ENCODE measurements at places on chromosomes 1 and 21.

- DNase-seq = no peak
Measured at GRCh38 chr1:31383967-31384366, 11.1 kb upstream of the FABP3 start.

DNA sequence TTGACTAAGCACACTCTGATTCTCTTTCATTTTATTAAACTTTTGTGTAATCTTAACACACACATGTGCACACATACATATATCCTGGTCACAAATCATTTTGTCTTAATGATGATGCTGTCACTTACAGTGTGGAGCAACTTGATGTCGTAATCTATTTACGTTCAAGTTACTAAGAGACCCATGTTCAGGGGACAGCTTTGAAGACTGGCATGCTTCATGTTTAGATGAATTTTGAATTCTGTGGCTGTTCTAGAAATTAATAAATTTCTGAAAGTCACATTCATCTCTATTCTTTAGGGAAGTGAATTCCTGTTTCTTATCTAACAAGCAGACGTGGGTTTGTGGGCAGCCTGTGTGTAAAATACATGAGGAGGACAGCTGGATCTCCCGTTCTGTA lies 1637.8 kb downstream of the PLA2G4A start:
- no peak for DNase-seq

- no peak for DNase-seq
Measured at GRCh38 chr21:46128933-46129571, 26.3 kb downstream of the FTCD start.

GRCh38 chr21:25375675-25376074 lies 231.6 kb downstream of the MRPL39 start:
- no peak for DNase-seq

GRCh38 chr1:234969581-234970400 lies 158.8 kb downstream of the TOMM20 start:
- peak; percentile 82 for DNase-seq

- no peak for DNase-seq
Measured at GRCh38 chr1:42723511-42723910, 16.5 kb downstream of the CLDN19 start.

GRCh38 chr1:12006167-12006921 lies 13.0 kb upstream of the MIIP start:
- no peak for DNase-seq

- peak; percentile 35 for DNase-seq
Measured at GRCh38 chr1:83761167-83762038, 237.5 kb downstream of the TTLL7 start.

DNA sequence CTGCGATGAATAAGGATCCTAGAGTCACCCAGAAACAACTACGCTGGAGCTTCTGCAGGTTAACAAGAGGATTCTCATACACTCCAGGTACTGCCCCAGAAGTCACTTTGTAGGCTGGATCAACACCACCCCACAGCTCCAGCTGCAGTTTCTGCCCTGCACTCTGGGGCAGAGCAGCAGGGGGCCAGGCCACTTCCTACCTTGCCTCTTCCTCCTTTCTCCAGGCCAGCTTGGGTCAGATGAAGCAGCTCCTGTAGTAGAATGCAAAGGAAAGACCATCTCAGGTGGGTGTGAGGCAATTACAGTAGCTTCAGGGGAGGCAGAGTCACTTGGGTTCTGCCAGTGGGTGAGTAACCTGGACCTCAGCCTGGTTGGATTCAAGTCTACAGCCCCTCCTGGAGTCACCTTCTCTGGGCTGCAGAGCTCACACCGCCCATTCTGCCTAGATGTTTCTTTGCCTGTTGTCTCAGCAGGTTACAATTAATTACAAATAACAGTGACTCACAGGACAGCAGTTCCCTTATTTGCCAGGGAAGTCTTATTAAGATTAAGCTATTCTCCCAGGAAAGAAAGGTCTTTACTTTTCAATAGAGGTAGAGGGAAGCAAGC lies 24.4 kb upstream of the BCAR3 start:
- DNase-seq = no peak

DNA sequence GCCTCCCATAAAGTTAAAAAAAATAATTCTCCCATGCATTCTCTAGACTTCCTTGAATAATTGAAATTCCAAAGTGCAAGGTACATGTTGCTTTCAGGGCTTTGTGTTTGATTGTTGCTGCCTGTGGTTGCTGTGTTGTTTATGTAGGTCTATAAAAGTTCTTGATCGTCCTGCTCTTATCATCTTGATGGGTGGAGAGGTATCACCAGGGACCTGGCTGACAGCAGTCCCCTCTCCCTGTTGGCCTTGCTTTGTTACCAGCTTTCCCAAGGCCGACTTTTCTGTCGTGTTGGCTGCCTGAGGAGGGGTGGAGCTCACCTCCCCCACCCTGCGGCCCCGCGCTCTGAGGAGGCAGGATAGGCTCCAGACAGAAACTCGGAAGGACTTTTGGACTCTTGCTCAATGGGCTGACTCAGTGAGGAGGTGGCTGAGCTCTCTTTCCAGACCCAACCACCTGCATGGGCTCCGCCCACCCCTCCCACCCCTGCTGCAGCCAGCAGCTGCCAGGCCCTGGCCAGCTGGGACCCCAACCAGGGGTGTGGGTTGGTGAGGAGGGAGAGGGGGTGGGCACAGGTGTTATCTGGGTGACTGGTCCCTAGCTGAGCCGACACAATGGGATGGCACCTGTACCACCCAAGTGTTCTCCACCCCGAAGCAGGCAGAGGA lies 2.0 kb downstream of the INAVA start:
- DNase-seq = no peak

DNA sequence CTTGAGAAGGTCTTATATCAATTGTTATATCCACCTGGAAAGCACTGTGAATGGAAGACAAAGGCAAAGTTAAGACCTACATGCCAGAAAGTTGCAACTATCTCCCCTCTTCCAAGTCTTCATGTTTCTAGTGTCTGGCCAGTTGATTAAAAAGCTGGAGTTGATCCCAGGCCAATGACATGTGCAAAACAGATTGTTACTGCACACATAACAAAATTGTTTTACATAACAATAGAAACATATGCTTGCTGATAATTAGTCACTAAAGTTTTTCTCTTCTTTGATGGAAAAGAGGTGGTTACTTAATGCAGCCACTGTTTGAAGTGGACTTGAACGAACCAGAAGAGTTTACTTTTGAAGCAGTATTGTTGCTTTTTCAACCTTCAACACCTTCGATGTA lies 158.2 kb downstream of the TGFBR3 start:
- peak; percentile 76 for DNase-seq

GRCh38 chr1:24714859-24715520 lies 30.3 kb upstream of the CLIC4 start:
- no peak for DNase-seq

DNA sequence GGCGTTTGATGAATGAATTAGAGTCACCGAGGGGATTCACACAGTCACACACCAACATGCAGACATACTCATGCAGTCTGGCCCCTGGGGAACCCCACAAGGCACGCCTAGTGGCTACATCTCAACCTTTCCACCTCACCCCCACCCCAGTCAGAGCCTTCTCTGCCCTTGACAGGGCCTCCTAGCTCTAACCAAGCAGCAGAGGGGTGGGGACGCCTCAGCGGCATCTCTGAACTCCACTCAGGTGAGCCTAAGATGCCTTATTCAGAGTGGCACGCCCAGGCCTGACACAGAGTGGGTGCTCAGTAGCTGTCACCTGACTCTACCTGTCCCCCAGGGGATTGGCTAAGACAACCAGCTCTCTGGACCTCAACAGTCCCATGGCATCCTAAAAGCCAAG lies 3.7 kb upstream of the SDC3 start:
- no peak for DNase-seq

- no peak for DNase-seq
Measured at GRCh38 chr1:22444856-22445255, 6.8 kb upstream of the ZBTB40 start.

- no peak for DNase-seq
Measured at GRCh38 chr1:180241716-180242544, 11.9 kb downstream of the LHX4 start.

GRCh38 chr1:245503548-245503947 lies 348.8 kb downstream of the KIF26B start:
- no peak for DNase-seq

- DNase-seq = no peak
Measured at GRCh38 chr21:34642211-34643075, 26.4 kb upstream of the CLIC6 start.

DNA sequence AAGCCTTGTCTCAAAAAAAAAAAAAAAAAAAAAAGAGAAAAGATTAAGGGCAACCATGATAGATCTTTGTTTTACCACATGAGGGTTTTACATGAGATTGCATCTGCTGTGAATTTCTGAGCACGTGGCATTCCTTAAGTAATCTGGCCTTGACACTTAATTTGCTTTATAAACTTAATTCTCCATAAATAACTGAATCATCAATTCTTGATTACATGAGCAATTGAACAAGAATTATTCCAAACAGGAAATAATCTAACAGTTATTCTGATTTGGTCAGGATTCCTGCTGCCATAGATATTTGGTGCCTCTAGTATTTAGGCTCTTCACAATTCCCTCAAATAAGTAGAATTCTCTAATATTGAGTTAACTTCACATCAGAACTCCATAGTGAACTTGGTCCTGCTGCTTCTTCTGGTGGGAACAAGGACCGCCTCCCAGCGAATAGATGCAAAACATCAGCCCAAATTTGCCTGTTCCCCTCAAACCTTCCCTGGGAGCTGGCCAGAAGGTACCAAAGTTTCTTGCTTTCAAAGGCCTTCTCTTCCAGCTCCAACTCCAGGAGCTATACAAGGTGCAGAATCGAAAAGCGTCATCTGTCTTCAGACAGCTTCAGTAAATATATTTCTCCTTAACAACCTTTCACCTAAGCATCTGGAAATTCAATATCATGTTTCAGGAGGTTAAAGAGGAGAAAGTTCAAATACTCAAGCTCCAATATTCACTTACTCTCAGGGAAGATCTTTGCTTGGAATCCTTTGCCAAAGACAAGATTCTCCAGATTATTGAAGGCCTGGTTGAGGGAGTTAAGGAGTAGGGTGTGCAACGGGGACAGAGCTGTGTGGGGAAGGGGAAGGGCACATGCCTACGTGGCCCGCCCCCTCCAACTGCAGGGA lies 1.0 kb downstream of the KRTCAP2 start:
- no peak for DNase-seq

- DNase-seq = no peak
Measured at GRCh38 chr1:183259924-183260323, 73.9 kb downstream of the LAMC2 start.

GRCh38 chr1:177586429-177586828 lies 383.4 kb downstream of the SEC16B start:
- DNase-seq = no peak

DNA sequence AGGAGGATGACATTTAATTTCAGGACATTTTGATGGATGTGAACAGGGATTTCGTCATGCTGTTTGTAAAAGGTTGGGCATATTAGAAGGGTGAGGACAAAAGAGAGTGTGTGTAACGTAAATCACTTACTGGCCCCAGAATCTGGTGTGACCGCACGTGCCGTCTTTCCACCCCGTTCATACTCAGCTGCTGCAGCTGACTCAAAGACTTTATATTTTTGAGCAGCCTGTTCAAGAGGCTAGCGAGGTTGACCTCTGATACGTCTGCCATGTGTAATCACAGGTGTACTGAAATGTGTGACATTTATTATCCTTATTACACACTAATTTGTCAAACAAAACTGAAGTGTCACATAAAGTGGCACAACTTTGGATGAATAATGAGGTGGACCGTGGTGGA lies 66.5 kb upstream of the ERRFI1 start:
- no peak for DNase-seq

- DNase-seq = no peak
Measured at GRCh38 chr1:173422456-173422976, 54.6 kb upstream of the PRDX6 start.

DNA sequence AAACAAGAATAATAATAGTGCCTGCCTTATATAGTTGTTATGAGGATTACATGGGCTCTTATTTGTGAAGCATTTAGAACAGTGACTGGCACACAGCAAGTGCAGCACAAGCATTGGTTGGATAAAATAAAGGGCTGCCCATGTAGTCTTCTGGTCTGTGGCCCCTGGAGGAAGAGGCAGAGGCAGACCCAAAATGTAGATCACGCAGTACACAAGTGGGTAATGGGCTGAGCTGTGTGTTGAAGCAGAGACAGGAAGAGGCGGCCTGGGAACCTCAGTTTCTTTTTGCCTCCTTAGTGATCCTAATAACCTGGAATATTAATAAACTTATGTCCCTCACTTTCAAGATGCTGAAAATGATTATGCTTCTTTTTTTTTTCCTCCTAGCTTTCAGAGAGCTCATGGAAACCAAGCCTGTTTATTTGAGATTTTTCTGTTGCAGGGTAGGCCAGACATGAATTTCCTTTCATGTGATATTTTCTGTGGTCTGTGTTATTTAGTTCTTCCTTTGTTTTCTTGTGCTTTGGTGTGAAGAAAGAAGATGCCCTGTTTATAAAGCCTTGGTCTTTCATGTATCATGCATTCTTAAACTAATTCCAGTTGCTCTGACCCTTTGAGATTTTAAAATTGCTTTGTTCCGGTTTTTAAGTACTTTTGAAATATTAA lies 42.5 kb downstream of the LRRC8D start:
- DNase-seq = no peak

- DNase-seq = no peak
Measured at GRCh38 chr1:84245563-84245962, 55.9 kb upstream of the SAMD13 start.

GRCh38 chr1:213388199-213388598 lies 337.2 kb downstream of the RPS6KC1 start:
- DNase-seq = no peak

DNA sequence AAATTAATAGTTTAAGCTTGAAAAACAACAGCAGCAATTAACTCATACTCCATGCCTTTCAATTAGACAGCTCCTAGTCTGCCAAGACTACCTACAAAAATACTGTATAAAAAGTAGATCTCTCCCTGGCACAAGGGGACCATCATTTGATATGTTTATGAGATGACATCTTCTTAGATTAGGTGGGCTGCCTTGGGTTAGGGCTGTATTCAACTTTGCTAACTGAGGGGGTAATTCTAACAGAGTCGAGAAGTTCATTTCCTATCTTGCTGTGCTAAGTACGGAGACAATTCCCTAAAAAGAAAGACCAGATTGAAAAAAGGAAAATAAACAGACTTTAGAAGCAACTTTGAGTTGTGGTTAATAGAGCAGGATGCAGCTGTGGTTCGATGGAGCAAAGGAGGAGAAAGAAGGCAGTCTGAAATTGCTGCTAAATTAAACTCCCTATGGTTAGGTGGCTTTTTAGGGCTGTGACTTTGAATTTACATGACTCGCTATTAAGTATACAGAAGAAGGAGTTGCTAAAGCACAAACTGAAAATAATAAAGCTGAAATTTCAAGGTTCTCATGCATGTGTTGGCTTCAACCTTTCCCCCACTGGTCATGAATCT lies 75.4 kb downstream of the CDC7 start:
- DNase-seq = no peak

GRCh38 chr1:32872192-32872460 lies 1.4 kb upstream of the FNDC5 start:
- DNase-seq = peak; percentile 53

DNA sequence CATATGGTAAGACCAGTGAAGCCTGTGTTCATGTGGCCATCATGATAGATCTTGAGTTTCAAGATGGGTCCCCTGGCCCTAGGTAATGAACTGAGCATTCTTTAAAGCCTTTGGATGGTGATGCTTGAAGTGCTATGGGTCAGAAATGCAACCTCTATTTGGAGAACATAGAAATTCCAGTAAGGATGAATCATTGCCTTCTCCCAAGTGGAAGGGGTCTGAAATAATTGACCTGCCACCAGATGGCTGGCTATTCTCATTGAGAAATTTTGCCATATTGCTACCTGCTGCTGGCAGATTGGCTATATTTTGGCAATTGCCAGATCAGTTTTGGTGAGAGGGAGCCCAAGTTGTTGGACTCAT lies 739 bp upstream of the IFI6 start:
- DNase-seq = no peak

GRCh38 chr1:224175617-224176016 lies 7.4 kb upstream of the DEGS1 start:
- no peak for DNase-seq

All from muscle of arm (tissue), 14 donors.